CD4-positive, alpha-beta T cell treated with Interleukin-4 for 4 hours (primary cell): ENCODE measurements at places on chromosomes 6 and 20.

- DNase-seq: no peak
These were observed 77.0 kb downstream of the CDH4 start for GRCh38 chr20:61328911-61329558.

- DNase-seq: no peak
These were observed 6.1 kb upstream of the ULBP2 start for GRCh38 chr6:149935668-149936067.

DNA sequence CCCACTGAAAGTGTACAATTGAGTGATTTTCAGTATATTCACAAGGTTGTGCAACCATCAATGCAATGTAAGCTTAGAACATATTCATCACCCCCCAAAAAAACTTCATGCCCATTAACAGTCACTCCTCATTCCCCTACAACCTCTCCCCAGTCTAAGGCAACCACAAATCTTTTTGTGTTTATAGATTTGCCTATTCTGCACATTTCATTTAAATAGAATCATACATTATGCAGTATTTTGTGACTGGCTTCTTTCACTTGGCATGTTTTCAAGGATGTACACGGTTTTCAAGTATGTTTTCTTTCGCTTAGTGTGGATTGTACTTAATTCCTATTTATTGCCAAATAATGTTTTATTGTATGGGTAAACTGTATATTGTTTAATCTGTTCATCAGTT, 329.3 kb upstream of the RNF24 start:
- no peak for DNase-seq

DNA sequence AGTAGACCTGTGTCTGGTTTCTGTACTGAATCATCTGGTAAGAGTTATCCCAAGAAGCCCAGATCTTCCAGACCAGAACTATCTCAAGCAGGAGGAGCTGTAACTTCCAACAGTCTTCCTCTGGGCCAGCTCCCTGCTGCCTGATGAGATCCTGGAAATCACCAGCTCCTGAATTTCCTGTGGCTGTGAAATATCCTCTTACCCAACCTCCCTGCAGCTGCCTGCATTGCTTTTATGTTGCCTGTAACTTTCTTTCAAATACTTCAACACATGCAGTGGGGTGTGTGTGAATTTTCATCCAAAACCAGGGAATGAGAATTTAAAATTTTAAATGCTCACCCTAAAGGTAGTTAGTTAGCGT, 160.5 kb upstream of the LAMP5 start:
- DNase-seq: no peak

DNA sequence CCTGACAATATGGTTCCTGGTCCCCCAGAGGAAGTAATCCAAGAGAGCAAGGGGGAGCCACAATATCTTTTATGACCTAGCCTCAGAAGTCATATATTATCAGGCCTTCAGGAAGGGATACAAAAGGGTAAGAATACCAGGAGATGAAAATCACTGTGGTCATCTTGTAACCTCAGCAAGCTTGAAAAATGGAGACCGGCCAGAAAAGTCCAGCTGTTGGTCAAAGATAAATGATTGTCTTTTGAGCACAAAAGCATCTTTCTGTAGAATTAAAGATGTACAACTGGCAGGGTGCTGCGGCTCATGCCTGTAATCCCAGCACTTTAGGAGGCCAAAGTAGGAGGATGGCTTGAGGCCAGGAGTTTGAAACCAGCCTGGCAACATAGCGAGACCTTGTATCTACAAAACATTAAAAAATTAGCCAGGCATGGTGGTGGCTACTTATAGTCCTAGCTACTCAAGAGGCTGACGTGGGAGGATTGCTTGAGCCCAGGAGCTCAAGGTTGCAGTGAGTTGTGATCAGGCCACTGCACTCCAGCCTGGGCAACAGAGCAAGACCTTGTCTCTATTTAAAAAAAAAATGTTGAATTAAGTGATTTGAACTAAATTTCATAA, 118.0 kb upstream of the MARCKS start:
- DNase-seq: no peak
